ENCODE measurements at places on chromosomes 3 and 15.

DNA sequence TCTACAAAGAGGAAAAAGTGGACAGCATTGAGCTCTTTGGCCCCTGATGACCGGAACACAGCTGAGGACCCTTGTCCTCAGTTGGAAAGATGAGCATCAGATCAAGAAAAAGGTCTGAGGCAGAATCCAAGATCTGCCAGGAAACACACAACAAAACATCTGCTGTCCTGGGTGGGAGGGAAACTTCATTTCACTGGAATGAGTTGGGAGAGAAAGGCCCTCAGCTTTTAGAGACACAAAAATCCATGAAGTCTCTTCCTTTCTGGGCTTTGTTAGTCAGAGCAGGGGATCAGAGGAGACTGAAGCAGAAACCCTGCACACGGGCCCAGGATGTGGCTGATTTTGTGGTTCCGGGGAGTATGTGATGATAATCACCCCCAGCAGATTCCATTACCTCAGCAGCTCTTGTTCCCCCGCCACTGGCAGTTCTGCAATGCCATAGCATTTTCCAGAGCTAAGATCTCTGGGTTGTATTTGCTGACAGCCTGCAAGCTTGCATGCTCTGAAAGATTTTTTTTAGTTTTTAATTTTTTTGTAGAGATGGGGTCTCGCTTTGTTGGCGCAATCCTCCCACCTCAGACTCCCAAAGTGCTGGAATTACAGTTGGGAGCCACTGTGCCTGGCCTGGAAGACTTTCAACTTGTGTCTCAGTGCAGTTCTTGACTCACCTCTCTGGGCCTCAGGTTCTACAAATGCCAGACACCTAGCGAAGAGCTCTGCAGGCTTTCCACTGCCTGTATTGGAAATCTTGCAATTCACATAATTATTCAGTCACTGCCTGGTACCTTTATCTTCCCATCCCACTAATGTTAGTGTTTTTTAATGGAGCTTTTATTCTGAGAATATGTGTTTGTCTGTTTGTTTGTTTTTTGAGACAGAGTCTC, 5.8 kb upstream of the TATDN2 start:
- DNase-seq = peak; percentile 71

GRCh38 chr3:22836131-22836530, 367.0 kb upstream of the UBE2E2 start:
- no peak for DNase-seq

DNA sequence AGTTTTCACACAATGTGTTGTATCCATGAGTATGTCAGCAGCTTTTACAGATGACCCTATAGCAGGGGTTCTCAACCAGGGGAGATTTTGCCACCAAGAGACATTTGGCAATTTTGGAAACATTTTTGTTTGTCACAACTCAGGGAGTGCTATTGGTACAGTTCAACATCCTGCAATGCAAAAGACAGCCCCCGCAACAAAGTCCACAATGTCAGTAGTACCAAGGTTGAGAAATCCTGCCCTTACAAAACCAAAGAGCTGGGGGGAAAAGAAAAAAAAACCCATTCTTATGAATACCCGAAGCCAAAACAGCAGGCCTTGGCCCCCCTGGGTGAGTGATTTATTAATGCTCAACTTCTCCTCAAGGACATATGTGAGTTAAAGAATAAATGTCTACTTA, 99.1 kb downstream of the LARS2 start:
- DNase-seq = no peak

- DNase-seq = no peak
Measured at GRCh38 chr3:62416144-62416543, 42.8 kb upstream of the FEZF2 start.

DNA sequence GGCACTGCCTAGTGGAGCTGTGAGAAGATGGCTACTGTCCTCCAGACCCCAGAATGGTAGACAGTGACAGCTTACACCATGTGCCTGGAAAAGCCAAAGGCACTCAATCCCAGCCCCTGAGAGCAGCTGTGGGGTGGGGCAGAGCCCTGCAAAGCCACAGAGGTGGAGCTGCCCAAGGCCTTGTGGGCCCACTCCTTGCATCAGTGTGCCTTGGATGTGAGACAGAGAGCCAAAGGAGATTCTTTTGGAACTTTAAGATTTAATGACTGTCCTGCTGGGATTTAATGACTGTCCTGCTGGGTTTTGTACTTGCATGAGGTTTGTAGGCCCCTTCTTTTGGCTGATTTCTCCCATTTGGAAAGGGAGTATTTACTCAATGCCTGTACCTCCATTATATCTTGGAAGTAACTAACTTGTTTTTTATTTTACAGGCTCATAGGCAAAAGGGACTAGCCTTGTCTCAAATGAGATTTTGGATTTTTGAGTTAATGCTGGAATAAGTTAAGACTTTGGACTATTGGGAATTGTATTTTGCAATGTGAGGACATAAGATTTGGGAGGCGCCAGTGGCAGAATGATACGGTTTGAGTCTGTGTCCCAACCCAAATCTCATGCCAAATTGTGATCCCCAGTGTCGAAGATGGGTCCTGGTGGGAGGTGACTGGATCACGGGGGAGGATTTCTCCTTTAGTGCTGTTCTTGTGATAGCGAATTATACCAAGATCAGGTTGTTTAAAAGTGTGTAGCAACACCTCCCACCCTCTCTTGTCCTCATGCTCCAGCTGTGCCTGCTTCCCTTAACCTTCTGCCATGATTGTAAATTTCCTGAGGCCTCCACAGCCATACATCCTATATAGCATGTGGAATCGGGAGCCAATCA, 80.4 kb downstream of the MYO5A start:
- no peak for DNase-seq

GRCh38 chr3:4670352-4670751, 177.2 kb downstream of the ITPR1 start:
- no peak for DNase-seq

DNA sequence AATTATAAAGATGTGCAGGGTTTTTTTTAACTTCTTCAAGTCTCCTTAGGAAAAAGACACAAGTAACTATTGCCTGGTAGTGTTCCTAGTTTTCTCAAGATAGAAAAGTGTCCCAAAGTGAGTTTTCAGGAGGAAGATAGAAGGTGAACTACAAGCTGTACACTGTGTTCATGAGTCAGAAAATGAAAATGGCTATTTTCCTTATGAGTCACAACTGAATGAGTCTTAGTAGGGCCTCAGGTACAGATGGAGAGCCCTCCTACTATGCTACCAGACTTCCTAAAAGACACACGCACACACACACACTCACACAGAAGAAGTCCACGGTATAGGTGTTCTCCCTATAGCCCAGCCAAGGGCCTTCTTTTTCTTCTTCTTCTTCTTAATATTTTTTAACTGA, 3.1 kb downstream of the MYO1E start:
- DNase-seq = no peak

DNA sequence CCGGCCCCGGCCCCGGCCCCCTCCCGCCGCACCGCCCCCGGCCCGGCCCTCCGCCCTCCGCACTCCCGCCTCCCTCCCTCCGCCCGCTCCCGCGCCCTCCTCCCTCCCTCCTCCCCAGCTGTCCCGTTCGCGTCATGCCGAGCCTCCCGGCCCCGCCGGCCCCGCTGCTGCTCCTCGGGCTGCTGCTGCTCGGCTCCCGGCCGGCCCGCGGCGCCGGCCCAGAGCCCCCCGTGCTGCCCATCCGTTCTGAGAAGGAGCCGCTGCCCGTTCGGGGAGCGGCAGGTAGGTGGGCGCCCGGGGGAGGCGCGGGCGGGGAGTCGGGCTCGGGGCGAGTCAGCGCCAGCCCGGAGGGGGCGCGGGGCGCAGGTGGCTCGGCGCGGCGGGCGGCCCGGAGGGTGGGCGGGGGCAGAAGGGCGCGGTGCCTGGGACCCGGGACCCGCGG, 352 bp downstream of the CHRD start:
- DNase-seq = peak; percentile 91

DNA sequence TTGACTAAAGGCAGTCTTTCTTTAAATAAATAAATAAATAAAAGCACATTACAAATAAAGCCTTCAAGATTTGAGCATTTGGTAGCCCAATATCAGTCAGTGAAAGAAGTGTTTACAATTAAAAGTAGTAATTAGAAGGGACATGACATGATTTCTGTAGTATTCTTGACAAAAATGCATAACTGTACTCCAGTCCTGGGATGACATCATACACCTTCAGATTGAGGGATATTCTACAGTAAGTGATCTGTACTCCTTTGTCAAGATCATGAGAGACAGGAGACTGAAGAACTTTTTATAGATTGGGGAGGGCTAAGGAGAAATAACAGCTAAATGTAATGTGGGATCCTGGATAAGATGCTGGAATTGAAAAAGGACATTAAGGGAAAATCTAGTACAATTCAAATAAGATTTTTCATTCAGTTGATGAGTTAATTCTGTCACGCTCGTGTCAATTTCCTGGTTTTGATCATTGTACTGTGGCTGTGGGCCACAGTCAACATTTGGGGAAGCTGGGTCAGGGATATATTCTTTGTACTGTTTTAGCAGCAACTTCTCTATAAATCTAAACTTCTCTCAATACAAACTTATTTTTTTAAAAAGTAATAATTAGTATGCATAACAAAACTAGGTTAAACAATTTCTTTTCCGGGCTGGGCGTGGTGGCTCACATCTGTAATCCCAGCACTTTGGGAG, 314.8 kb downstream of the PTPRG start:
- DNase-seq = no peak

GRCh38 chr15:49155834-49156627, 632 bp upstream of the COPS2 start:
- DNase-seq = no peak

DNA sequence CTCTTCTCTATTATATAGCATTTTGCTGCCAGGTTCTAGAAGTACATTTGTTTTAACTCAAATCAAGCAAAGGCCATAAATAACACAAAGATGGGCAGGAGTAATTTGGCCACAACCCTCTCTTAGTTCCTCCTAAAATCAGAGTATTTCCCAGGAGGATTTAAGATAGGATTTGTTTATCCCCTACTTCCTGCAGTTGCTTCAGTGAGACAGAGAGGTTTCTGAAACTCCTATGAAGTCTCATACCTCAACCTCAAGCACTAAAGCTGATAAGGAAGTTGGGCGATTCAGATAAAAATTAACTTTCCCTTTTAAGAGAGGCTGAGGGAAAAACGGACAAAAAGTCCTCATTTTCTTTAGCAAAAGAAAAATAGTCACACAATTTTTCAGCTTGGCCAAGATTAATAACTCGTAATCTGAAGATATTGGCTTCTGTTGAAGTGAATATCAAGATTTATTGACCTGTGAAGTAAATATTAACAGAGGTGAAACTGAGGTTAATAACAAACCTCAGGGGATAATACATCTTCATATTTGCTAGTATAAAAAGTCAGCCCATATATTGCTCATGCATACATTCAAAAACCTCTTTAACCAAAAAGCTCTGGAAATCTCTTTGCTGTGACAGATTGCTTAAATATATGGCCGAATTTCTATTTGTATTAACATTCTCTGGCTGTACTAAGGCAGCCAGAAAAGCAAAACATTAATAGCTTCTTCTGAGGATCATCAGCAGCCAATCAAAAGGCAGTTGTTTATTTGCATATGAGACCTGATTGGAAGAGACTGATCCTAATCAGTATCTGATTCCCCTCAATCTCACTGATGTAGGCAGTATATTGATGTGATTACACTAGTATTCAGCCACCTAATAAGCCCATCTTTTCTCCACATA, 90.6 kb upstream of the GADL1 start:
- no peak for DNase-seq

DNA sequence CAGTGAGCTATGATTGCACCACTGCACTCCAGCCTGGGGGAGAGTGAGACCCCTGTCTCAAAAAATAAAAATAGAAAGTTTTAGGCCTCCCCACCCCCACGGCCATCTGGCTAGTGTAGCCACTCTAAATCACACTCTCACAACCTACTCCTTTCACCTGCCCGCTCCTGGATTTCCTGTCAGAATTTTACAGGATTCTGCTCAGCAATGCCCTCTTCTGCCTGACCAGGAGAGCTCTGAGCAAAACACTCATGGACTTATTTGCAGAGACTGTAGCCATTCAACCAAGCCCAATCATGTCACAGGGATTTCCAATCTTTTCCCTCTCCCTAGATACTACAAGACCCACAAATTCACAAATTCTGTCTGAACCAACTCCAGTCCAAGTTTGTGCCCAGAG, 242.6 kb upstream of the TPRG1 start:
- no peak for DNase-seq

DNA sequence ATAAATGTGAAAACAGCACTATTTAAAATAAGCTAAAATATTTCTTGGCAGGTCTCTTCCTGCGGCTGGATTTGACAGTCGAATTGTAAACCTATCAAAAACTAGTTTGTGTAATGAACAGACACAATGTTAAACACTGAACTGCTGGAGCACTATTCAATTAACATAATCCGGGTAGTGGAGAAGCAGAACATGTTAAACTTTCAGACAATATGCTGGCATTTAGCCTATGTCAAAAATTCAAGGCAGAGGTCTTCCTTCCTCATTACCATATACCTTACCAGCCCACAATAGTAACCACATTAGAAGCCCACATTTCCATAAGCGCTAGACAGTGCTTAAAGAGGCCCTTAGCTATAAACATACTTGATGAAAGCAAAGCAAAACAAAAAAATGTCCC, 1042.9 kb downstream of the ROBO1 start:
- DNase-seq = no peak

GRCh38 chr3:23377928-23378672, 175.0 kb downstream of the UBE2E2 start:
- DNase-seq = no peak

DNA sequence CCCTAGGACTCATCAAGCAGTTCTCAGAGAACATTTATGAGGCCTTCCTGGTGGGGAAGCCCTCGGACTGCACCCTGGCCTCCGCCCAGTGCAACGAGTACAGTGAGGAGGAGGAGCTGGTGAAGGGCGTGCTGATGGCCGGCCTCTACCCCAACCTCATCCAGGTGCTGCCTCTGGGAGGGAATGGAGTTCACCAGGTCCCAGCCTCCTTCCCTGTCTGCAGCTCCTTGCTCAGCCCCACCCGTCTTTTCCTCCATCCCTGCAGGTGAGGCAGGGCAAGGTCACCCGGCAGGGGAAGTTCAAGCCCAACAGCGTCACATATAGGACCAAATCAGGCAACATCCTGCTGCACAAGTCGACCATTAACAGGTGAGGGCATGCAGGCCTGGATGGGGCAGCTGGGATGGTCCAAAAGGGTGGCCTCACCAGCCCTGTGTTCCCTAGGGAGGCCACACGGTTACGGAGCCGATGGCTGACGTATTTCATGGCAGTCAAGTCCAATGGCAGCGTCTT, 46.3 kb downstream of the DHX30 start:
- DNase-seq = no peak

Data from posterior vena cava (tissue), 2 donors.